ENCODE measurements at places on chromosomes 1 and 21.
A peak's percentile ranks its signal among the peaks of the same experiment; 100 is the strongest.

DNA sequence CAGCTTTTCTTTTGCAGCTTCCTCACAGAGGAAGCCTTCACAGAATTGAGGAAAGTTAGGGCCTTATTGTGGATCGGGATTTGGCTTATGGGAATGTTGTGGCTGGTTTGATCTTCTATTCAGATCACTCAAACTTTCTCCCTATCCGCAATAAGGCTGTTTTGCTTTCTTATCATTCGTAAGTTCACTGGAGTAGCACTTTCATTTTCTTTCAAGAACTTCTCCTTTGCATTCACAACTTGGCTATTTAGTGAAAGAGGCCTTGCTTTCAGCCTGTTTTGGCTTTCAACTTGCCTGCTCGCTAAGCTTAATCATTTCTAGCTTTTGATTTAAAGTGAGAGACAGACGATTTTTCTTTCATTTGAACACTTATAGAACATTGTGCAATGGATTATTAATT is 181.9 kb upstream of the B3GALT2 start:
- DNase-seq = no peak

DNA sequence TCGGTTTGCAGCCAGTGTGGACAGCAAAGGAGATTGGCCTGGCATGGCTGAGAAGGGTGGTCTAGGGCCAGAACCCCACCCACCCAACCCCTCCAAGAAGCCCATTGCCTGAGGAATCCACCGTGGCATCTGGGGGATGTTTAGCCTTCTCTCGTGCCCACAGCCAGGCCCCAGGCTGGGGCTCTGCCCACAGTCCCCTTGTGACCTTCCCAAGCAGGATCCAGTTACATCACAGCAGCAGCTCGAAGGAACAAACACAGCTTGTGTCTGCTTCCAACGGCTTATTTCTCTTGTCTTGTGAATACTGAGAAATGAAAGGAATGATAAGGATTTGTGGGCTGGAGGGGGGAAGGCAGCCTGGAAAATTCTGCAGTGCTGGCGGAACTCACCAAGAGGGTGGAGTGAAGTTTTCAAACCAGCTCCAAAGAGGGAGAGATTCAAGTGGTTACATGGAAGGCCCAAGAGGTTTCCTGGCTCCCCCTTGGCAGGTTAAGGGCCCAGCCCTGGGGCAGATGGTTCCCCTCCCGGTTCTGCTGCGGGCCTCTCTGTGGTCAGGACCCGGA is 61.6 kb downstream of the DHRS3 start:
- DNase-seq = no peak

DNA sequence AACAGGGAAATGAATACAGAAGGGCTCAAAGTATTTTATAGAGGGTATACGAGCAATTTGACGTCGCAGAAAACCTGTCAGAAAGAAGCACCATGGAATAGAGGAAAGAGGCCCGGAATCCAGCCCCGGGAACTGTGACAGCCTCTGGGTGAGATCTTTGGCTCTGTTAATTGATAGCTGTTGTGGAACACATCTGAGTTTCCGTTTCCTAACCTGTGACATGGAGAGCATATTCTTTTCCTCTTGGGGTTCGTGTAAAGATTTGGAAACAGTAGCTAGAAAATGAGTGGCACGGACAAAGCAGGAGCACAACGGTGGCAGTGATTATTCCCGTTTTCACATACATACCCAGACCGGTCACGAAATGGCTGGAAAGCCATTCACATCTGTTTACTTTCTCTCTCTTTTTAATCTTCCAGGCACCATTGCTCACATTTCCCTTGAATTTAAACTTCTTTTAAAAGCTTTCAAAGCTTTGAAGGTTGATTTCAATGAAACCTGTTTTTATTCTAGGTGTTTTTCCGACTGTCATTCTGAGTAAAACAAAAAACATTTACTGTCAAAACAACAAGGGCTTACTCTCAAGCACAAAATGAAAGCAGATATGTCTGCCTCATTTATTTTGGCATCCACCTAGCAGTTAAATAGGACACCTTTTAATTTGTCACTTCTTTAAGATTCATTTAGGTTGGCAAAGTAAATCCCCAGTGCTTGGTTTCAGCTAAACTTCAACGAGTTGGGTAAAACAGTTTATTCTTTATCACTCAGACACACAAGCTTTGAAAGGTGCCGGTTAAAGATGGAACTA is 26.7 kb upstream of the C8B start:
- DNase-seq = no peak

GRCh38 chr1:229226796-229227195 is 44.1 kb upstream of the RAB4A start:
- DNase-seq = no peak

GRCh38 chr1:213381572-213382084 is 330.6 kb downstream of the RPS6KC1 start:
- no peak for DNase-seq

GRCh38 chr1:89996450-89997110 is 1.7 kb downstream of the ZNF326 start:
- no peak for DNase-seq

DNA sequence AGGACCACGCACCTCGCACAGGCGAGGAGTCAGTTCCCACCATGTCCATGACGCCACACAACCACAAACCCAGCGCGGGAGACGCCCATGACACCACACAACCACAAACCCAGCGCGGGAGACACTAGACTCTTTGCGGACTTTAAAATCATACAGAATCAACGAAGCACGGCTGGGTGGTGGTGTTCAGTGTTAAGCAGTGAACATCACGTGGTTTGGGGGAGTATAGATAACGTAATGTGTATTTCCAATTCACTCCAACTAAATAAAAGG is 19.2 kb downstream of the PTTG1IP start:
- no peak for DNase-seq

- DNase-seq = no peak
Observed at GRCh38 chr1:246301553-246302250, 205.4 kb downstream of the SMYD3 start.

GRCh38 chr1:54850737-54851136 is 36.3 kb downstream of the DHCR24 start:
- no peak for DNase-seq

DNA sequence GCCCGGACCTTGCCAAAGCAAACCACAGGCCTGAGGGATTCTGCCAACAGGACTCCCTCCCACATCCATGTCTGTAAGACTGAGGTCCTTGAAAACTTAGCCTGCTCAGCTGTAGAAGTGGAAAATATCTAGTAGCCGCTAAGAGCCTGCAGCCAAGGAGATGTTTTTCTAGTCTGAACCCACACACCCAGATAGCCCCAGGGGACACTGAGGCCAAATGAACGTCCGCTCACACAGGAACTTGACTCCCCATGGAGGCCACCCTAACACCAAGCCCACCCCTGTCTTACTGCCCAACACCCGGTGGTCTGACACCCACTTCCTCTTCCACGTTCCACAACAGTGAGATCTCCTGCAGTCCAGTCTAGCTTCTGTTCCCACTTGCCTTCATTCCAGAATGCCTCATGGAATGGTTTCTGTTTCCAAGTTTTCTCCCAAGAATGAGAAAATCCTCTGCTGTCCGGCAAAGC is 174.8 kb downstream of the PLPP3 start:
- DNase-seq = no peak

DNA sequence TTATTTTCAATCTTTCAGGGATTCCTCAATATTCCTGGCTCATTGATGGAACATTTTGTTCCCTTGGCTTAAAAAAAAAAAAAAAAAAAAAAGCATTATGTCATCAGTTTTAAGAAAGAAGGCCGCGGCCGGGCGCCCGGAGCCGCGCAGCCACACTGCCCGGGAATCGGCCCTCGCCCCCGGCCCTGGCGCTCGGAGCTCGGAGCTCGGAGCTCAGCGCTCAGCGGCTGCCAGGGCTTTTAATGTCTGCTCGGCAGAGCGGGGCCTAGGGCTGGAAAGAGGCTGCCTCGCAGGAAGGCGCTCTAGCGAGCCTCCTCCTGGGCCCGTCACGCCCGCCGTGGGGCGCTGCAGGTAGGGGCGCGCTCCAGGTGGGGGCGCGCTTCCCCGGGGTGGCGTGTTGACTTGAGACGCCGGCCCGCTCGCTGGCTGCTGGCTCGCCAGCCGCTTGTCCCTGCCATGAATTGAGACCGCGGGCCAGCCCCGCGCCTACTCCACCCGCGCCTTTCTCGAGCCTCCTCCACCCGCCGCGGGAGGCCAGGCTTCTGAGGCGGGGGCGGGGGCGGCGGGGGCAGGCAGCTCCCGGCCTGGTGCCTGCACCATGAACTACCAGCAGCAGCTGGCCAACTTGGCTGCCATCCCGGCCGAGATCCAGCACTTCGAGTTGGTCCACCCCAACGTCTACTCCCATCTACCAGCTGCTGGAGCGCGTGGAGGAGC is 5.4 kb upstream of the TDRD5 start:
- DNase-seq = peak; percentile 38

DNA sequence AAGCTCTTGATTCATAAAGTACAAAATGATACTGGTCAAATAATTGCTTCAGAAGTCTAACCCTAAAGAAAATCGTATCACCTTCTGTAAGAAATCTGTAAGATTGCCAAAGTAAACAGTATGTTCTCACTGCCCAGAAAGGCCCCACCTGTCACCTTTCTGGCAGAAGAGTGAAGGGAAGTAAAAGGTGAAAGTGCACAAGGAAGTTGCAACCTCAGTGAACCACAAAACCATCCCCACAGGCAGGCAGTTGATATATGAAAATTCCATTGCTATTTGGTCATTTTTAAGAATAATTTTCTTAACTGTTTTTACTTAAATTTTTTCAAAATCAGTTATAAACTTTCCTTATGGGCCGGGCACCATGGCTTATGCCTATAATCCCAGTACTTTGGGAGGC is 48.5 kb upstream of the FBXO28 start:
- peak; percentile 47 for DNase-seq

DNA sequence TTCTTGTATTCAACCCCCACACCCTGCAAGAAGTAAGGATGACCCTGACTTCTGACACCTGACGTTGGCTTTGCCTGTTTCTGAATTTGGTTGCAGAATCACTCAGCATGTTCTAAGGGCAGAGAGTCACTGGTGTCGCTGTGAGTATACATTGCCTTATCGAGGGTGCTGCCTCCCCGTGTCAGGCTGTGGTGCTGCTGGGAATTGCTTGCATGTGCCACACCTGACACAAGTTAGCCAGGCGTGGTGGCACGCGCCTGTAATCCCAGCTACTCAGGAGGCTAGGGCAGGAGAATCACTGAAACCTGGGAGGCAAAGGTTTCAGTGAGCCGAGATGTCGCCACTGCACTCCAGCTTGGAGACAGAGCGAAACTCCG is 45.9 kb downstream of the WDR4 start:
- DNase-seq = peak; percentile 55

DNA sequence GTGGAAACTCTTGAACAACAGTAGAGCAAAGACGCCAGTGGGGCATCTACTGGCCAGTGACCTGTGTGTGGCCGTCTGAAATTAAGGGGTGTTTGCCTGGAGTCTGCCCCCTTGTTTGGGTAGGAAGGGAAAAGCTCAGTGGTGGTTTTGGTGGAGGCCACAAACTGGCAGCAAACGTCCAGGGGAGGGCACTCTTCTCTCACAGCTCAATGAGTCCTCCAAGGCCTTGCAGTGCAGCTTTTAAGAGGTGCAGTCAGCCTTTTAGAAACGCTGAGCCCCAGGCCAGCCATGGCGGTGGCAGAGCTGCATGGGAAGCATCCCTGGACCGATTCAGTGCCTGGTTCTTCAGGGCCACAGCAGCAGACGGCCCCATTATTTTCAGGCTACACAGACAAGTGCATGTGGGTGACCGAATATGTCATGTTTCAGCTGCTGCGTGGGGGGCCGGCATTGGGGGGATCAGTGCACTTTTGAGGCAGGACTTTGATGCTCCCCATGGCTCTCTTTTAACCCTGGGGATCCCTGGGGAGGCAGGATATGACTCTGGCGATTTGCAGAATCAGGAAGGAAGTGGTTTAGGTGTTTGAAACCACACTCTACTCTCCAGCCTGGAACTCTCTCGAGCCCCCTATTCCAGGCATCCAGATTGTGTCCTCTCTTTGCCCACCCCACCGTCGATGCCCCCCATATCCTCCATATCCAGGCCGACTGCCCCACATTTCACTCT is 414.0 kb downstream of the PRDM2 start:
- DNase-seq = no peak

DNA sequence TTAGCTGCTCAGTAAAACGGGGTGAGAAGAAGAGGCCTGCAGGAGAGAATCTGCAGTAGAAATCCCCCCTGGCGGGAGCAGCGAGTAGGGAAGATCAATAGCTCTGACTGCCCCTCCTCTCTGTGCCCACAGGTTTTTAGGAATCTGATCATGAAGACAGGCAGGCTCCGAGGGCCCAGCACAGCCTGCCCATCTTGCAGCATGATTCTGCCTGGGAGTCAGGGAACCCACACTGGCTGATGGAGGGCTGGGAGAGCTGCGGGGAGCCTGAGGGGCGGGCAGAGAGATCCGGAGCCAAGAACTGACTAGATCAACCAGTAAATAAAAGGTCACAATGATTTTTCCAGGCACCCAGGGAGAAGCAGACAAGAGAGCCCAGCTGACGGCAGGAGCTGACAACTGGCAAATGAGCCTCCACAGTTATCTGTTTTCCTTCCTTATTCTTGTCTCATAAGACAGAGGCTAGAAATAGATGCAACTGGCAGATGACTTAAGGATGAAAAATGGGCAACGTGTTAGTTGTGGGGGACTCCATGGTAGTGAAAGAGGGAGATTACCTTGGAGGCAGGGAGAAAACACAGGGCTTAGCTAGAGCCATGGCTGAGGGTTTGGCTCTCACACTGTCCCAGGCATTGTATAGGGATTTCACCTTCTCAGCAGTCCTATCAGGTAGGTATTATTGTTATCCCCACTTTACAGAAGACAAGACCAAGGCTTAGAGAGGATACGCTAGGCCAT is 116.2 kb downstream of the PLXNA2 start:
- DNase-seq = no peak

Measured in dermis blood vessel endothelial cell (primary cell).